Effector memory CD4-positive, alpha-beta T cell (primary cell): ENCODE measurements at places on chromosomes 3 and 15.

DNA sequence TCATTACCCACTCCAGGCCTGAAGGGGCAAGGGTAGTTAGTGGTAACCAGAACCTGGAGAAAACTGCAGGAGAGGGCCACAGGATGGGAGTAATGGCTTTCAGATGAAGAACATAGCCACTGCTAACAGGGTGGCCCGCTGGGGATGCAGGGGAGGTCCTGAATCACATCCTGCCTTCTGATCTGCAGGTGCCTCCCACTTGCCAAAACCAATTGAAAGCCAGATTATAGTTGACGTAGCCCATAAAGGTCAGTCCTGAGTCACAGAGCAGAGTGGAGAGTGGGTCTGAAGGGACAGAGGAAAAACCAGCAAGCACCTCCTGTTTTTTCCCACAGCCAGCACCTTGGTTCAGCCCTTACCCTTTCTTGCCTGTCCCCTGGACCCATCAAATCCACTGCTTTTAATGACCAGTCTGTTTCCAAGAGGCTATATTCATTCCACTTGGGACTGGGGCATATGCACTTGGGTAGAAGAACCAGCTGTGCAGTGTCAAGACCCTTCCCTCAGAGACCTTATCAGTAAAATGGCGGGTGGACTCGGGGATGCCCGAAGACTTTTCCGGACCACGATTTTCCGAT, 646 bp upstream of the SLC35G2 start:
- DNase-seq = no peak

GRCh38 chr3:48960841-48961413, 29.1 kb upstream of the P4HTM start:
- no peak for DNase-seq

- DNase-seq = peak; percentile 12
These were observed 105.0 kb downstream of the FOXP1 start for GRCh38 chr3:71478568-71478967.

- DNase-seq = no peak
These were observed 14.2 kb downstream of the THRB start for GRCh38 chr3:24480497-24480896.

DNA sequence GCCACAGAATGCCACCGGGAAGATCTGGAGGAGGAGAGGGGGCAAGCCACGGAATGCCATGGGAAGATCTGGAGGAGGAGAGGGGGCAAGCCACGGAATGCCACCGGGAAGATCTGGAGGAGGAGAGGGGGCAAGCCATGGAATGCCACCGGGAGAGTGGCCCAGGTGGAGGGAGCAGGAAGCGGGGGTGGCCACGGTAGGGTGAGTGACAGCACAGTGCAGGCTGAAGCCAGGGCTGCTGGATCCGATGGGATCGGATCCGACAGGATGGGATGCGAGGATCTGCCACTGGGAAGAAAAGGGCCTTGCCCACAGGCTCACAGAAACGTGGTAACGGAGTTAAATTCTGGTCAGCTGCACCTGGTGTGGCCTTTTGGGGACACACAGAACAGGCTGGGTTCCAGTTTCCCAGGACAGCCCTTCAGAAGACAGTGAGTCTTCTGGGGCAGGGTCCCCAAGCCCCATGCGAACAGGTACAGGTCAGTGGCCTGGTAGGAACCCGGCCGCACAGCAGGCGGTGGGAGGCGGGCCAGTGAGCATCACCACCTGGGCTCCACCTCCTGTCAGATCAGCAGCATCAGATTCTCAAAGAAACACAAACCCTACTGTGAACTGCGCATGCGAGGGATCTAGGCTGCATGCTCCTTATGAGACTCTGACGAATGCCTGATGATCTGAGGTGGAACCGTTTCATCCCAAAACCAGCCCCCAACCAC, 58.8 kb downstream of the XXYLT1 start:
- DNase-seq = no peak

DNA sequence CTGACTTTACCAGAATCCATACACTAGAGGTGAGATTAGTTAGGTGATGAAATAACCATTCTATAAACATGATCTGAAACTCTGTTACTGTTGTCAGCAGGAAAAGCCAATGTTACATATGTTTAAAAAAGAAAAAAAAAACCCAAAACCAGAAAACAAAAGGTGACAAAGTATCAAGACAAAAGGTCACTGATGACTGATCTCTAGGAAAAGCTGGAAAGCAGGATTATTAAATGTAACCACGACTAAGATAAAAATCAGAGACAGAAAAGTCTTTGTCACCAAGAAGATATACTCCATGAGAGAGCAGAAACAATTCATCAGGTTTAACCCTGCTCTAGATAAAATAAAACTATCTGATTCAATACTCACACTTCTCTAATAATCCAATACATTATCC, 5.4 kb upstream of the SETD5 start:
- DNase-seq = no peak

- DNase-seq = no peak
These were observed 74.2 kb downstream of the CRTC3 start for GRCh38 chr15:90603893-90604292.

DNA sequence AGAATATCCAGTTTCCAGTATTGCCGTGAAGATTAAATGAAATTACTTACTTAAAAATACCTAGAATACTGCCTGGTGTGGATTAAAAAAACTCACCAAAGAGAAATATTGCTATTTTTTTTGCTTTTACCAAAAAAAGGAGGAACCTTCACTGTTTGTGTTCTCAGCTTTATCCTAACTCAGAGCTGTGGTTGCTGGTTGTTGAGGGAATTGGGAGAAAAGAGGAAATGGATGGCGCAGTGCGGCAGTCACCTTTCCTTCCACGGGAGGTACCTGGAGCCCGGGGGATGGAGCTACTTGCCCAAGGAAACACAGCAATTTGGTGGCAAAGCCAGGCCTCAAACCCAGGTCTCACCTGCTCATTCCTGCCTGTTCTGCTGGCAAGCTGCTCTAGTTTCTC, 270.3 kb downstream of the RPLP1 start:
- DNase-seq = no peak

DNA sequence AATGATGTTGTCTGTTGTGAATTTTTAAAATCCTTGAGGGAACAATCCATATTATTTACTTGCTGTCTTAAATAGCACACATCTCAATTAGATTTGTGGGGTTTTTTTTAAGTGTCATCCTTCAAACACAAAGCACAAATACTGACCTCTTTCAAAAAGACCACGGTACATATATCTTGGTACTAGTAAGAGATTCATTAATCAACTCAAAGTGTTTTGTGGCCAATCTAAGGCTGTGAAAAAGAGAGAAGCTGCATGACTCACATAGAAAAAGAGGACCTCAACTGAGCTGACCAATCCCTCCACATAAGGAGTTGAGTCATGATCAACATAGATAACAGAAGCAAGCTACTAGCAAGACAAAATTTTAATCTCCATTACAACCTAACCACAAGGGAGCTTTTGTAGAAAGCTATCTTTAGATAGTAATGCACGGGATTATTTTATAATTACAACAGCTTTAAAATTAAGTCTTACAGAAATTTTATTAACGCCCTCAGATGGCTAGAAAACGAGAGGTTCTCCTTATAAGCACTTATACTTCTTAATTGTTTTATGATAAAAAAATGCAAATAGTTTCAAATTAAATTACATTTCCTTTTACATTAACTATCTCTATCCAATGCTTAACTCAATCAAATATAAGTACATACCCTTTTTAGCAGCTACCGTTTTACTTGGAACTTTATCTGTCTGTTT, 60.5 kb downstream of the TOP2B start:
- no peak for DNase-seq

DNA sequence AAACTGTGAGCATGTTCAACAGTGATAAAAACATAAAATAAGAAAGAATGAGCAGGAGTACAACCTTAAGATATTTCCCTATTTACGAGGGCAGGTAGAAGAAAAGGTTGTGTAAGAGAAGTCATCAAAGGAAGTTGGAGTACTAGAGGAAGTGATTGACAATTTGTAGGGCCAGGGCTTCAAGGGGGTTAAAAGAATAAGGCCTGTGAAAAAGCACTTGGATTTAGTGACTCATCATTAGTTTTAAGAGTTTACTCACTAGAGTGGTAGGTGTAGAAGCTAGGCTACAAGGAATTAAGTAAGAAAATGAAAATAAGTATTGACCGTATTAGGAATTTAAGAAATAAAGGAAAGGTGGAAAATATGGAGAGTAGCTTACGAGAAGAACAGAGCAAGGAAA, 23.6 kb downstream of the KCNMB3 start:
- no peak for DNase-seq

GRCh38 chr3:88030210-88030609, 28.6 kb downstream of the CGGBP1 start:
- no peak for DNase-seq

DNA sequence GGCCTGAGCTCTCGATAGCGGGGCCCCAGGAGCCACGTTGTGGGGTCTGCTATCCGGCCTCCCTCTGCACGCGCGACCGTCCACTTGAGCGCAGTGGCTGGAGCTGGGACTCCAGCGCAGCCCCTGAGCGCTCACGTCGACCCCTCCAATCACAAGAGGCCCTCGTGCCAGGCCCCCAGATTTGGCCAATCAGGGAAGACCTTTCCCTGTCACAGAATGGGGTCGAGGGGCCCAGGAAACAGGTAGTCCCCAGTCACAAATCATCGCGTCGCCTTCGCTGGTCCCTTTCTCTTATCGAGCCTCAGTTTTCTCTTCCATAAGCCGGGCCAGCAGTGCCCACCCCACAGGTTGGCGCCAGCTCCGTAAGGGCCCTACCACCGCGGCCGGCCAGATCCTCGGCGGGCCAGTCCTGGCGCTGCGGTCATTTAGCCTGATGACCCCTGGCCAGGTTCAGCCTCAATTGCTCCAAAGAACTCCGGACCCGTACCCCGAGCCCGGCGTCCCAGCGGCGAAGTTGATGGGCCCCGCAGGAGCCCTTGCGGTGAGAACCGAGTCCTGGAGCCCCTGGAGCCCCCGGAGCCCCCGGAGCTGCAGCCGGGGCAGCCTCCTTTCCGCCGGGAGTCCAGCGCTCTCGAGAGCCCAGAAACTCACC, 435 bp downstream of the ALDH1L1 start:
- no peak for DNase-seq

GRCh38 chr3:183122257-183122932, 23.1 kb upstream of the MCCC1 start:
- no peak for DNase-seq

DNA sequence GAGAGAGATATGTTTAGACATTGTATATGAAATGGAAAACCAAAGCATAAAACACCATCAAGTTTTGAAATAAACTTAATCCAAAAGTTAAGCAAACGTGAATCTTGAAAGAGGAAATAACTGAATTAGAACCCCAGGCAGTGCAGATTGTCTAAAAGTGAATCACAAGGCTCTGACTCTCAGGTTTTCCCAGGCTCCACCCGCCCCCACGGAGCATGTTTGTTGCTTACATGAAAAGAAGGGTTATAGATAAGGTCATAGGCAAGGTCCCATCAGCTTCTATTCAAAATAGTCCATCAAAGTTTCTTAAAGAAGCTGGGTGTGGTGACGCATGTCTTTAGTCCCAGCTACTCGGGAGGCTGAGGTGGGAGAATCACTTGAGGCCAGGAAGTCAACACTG, 29.0 kb upstream of the SLMAP start:
- DNase-seq = no peak

DNA sequence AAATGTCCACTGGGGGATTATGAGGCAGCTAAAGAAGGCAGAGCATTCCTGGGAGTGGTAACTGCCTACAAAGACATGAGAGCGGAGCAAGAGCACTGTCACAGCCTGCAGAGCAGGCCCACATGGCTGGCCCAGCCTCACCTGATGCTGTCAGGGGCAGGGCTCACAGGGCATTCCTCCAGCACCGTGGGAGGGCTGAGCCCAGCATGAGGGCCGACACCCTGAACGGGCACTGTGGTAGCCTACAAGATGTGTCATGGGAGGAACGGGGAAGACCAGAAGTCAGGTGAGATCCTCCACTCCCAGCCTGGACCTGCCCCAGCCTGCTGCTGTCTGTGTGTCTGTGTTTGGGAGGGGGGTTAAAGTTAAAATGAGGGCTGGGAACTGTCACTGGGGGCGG, 30.1 kb downstream of the CCDC12 start:
- DNase-seq = no peak

DNA sequence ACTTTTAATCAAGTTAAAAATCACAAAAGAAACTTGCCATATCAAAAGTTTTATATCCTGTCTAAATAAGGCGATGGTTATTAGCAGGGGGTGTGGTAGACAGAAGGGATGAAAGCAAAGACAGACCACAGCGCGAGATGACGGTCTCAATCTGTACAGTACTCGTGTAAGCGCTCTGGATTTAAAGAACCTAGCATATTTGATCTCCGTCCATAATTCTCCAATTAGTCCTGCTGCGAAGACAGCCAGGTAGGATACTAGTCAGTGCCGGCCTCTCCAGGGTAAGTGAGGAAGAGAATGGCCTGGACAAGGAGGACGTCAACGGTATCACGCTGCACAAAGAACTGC, 701 bp downstream of the SGO1 start:
- no peak for DNase-seq

- no peak for DNase-seq
These were observed 84.6 kb downstream of the MAGI1 start for GRCh38 chr3:65953881-65954733.

DNA sequence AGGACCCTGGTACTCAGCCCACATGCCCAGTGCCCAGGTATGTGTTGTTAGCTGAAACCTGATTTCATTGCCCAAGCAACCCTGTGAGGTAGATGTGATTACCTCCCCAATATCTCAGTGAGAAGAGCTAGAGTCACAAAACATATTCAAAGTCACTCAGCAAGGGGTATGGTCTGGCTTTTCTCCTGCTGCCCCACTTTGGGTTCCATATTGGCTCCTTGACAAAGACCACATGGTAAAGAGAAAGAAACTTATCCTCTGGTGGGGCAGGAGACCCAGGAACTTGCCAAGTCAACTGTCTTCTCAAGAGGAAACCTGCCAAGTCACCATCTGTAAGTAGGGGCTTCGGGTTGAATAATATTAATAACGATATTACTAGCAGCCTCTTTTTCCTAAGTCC, 148.3 kb upstream of the LMCD1 start:
- no peak for DNase-seq

GRCh38 chr3:72475258-72476138, 372.7 kb downstream of the SHQ1 start:
- no peak for DNase-seq

DNA sequence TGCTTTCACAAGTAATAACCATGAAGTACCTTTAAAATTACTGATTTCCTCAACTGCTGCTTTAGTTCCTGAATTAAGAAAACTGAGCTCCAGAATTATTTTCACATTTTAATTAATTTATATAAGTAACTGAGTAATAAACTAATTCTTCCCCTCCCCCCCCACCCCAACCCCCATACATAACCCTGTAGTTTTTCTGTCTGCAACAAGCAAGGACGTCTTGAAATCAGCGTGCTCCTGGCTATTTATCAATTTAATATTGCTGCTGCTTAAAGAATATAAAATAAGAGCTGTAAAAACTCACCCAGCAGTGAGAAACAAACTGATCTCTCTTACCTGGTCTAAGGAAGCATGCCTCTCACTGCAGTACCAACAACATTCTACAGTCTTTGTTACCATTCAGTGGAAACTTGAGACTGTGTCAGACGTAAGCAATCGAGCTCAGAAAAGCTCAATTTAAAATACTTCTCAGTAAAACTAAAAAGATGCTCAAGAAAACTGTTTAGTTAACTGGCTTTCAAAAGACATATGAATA, 121.0 kb downstream of the TFDP2 start:
- DNase-seq = no peak

GRCh38 chr3:149000206-149000745, 8.9 kb downstream of the GYG1 start:
- no peak for DNase-seq
